Activated T-helper 9 cell treated with anti-CD3 and anti-CD28 coated beads, Interleukin-2, amount 50 U/mL, for 16 hours (primary cell): ENCODE measurements at places on chromosomes 7 and 10.

DNA sequence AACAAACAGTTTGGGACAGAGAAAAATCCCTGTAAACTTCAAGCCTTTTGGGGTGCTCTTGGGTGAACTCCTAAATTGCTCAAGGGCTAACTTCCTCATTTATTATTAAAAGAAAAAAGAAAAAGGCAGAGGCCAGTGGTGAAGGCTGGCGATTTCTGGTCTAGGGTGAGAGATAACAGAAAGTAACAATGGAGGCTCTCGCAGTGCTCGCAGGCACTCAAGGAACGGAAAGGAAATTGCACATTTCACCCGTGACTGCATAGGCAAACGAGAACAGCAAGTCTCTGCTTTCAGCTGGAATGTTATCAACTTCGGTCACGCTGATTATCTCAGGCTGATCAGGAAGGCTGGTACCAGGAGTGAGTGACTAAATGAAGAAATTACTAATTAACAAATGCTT lies 70.7 kb downstream of the PRKAG2 start:
- DNase-seq = no peak

DNA sequence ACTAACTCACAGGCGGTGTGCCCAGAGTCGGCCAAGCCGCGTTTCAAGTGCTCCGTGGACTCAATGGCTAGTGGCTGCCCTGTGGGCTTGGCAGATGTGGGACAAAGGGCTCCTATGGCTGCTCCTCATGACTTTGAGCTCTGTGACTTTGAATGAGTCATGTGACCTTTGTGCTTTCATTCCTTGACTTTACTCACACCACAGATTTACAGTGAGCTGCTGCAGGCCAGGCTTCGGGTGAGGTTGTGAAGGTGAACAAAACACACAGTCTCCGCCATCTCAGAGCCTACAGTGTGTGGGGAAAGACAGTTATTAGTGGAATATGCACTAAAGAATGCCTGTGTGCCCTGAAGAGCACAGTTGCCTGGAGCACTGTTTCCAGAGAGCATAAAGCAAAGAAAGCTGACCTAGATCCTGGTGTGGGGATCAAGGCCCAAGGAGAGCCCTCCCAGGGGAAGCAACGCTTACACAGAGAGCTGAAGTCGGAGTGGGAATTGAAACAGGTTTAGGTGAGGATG lies 29.7 kb upstream of the PLEKHA1 start:
- no peak for DNase-seq

DNA sequence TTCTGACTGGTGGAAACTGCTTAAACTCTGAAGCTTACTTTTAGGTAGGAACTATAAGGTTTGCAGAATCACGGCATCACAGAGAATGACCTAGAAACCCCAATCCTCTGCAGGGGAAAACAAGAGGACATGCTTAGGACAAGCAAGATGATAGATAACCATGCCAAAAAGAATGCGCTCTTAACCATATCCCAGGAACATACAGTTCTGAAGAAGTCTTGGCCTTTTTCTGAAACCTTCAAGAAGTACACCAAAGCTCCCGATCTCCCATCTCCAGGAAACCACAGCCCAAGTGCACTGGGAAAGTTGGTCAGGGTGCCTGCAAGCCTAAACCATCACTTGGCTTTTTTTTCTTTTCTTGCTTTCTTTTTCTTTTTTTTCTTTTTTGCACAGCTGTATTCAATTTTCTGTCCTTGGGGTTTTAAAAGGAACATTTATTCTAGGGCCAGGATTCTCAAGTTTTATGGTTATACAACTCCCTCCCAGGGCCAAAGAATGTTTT lies 12.2 kb upstream of the SVIL start:
- DNase-seq = no peak

GRCh38 chr10:103227416-103227815 lies 18.3 kb upstream of the RPEL1 start:
- no peak for DNase-seq

DNA sequence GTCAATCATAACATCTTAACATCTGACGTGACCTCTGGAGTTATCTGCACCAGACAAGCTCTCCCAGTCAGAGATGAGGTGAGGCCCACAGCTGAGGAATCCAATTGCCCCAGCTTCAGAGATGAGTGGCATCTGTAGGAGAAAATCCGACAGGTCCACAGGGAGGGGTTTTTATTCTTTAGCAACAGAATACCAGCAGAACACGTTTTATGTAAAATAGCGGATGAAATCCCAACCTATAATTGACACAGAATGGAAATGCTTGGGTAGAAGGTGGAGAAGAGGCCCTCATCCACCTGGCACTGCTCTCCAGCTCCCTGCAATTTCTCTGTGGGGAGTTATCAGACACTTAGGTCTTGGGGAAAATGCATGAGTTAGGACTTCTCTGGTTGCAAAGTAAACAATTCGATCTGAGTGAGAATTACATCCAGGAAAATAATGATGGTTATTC lies 144.2 kb upstream of the NRP1 start:
- no peak for DNase-seq

GRCh38 chr10:373526-374309 lies 238.5 kb downstream of the ZMYND11 start:
- no peak for DNase-seq

DNA sequence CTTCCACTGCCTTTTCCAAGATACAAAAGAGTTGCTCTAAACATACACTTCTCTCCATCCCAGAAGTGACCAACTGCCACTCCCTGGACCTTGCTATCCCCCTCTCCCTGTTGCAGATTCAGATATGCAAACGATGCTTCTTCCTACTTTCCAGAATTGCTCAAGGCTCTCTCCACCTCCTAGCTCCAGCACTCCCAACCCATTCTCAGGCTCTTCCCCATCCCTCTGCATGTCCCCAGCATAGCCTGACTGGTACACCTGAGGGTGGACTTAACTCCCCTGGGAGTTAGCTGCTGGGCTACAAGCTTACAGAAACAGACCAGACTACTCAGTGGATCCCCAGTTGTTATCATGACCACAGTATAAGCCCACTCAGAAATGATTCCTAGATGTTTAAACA lies 27.6 kb downstream of the MKRN1 start:
- no peak for DNase-seq

- DNase-seq = no peak
These were observed 342.7 kb upstream of the ETV1 start for GRCh38 chr7:14332155-14332554.

GRCh38 chr7:87370660-87371180 lies 25.3 kb downstream of the CROT start:
- DNase-seq = no peak

DNA sequence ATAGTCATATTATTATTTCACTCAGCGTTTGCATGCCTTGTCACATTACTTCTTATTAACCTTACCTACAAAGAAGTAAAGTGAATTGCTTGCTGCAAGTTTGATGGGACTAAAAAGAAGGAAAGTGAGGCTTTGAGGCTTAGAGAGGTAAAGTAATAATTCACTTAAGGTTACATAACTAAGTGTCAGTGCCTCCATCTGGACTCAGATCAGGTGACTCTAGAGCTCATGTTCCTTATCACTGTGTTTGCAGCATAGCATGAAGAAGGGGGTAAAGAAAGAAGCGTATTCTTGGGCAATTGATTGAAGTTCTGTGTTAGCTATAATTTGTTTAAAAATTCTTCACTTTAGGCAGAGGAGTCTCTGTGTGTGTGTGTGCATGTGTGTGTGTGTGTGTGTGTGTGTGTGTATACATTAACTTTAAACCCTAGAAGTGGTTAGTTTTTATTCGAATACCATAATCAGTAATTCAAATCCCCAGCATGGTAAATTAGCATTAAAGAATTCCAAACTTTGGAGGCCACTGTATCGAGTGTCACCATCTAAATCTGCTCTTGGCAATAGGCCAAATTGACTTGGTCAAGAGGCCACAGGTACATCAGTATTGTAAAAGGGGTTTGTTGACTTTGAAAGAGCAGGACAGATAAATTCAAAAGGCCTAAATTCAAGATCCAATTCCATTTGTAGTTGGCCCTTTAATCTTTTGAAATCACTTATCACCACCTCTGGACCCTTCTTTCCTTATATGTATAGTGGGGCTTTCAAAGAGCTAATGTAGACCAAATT lies 2.2 kb upstream of the PON3 start:
- DNase-seq = no peak

- DNase-seq = no peak
These were observed 4.5 kb downstream of the GRK5 start for GRCh38 chr10:119211625-119212441.

DNA sequence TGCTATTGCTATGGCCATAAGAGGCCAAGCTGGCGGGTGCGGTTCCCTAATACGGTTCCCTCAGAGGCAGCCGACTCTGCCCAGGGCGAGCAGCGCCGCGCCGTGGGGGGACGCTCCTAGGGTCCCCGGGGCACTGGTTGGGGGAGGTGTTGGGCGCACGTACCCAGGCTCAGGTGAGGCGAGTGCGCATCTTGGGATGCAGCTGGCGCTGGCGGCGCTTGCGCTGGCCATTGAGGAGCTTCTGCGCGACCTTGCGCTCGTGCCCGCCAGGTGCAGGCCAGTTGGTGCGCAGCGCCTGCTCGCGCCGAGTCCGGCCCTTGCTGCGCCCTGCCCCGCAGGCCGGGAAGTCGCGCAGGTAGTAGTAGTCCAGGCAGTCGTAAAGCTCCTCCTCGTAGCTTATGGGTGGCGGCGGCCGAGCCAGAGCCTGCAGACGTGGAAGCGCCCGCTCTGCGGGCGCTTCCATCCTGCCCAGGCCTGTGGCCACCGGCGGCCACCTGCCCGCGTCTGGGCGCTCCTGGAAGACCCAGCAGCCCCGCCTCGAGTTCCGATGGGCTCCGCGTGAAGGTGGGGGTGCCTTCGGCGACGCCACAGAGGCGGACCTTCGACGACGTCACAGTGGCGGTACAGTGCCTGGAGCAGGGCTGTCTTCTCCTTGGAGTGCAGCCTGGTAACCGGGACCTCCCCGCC lies at the start of gene NUPR2:
NUPR2 (minus strand) TSS at position 566 of the 687 bp plus-strand sequence; CDS start at position 463, 103 bp downstream.
- DNase-seq = no peak

DNA sequence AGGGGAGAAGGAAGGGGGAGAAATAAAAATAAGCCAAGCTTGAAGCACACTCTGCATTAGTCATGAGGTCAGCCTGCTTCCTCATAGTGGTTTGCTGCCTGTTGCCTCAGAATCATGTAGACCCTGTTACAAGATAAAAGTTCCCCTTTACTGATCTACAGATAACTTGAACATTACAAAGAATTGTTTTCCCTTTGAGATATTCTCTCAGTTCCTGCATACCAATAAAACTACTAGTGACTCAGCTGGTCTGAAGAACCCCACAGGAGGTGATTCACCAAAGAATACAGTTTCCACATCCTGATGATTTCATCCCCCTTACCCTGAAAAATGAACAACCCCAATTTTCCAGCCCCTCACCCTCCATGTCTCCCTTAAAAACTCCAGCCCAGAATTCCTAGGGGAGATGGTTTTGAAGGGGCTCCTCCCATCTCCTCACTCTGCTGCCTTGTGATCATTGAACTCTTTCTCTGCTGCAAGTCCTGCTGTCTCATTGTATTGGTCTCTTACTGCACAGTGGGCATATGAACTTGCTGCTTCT lies 31.5 kb upstream of the NRP1 start:
- no peak for DNase-seq

DNA sequence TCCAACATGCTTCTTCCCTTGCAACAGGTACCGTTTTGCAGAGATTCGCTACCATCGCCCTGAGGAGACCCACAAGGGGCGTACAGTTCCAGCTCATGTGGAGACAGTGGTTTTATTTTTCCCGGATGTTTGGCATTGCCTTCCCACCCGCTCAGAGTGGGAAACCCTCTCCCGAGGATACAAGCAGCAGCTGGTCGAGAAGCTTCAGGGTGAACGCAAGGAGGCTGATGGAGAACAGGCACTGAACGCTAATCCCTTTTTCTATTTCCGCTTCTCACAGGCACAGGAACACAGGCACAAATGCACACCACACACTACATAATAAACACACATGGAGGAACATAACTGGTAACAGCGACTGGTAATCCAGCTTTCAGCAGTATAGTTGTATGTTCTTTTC lies 35.2 kb downstream of the CCAR1 start:
- no peak for DNase-seq

DNA sequence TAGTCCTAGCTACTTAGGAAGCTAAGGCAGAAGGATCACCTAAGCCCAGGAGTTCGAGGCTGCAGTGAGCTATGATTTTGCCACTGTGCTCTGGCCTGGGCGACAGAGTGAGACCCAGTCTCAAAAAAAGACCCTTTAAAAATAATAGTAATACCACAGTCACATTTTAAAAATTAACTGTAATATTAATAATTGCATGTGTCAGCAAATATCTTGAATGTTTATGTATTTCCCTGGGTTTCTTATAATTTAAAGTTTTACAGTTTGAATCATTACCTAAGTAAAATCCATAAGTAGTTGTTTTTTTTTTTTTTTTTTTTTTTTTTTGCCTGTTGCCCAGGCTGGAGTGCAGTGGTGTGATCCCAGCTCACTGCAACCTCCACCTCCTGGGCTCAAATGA lies 69.2 kb downstream of the LYZL2 start:
- DNase-seq = no peak

DNA sequence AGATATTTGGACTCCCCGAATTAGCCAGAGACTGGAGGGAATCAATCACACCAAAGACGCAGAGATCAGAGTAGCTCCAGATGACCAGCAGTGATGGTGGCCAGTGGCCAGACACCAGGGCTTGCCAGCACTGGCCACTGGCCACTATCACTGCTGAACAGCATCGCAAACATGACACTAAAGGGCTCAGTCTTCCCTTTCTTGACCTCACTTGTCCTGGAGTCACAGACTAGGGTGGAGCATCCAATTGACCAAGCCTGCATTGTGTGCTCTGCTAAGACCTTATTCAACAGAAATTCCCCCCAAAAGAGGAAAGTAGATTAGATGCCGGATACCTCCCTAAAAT lies 234.7 kb downstream of the CREB5 start:
- no peak for DNase-seq

- DNase-seq = no peak
These were observed 74.2 kb upstream of the HECW1 start for GRCh38 chr7:43038254-43038653.

GRCh38 chr10:23522345-23522744 lies 83.5 kb downstream of the OTUD1 start:
- no peak for DNase-seq
